Breast epithelium (tissue), 4 donors: ENCODE measurements at places on chromosomes 7 and 10. TPM values are rescaled to one million over a fixed set of nuclear protein-coding genes. Genes with fewer than 3 reads are reported as not detected.

The FAM25G gene
- total RNA-seq = not detected

The BICC1 gene
- total RNA-seq = 24.3 TPM

The PHKG1 gene
- total RNA-seq = 2.8 TPM

The FGFR2 gene
- total RNA-seq = 44.3 TPM

DNA sequence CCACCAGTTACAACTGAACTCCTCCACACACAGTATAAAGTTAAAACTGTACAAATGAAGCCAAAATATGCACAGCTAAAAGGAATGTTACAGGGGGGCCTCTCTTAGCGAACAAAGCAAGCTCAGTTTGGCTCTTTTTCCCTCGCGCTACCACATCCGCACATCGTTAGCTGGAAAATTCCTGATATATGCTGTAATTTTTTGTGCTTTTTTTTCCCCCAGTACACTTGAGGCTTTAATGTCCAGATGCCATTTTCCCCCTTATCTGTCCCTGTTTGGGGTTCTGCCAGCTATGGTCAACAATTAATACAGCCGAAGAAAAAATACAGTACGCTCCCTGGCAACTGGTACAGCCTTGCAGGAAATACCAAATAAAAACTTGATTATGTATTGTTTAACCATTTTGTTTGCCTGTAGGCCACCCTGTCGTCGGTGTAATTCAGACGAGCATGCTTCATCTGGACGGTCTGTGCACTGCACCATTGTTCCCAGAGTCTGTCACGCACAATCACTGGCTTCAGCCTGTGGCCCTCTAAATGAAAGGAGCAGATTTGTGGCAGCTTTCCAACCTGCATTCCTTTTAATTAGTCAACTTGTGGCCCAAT lies 108.1 kb upstream of the FAM133B start:
- DNase-seq = no peak
- no peaks in the 10 kb centered on the region for H3K27me3 ChIP-seq
- no peak overlapping the region for H3K4me3 ChIP-seq
- H3K36me3 ChIP-seq = no peaks in the 10 kb centered on the region
- H3K27ac ChIP-seq = peak overlapping the region; percentile 82
- no peaks in the 10 kb centered on the region for H3K4me1 ChIP-seq

- peak; percentile 72 for DNase-seq
- peak overlapping the region; percentile 26 for H3K4me3 ChIP-seq
- peak overlapping the region; percentile 90 for H3K27ac ChIP-seq
- H3K4me1 ChIP-seq = no peaks in the 10 kb centered on the region
Measured at GRCh38 chr10:95414844-95415485, 124.2 kb upstream of the PDLIM1 start.

GRCh38 chr7:50022451-50022850 lies 70.6 kb downstream of the ZPBP start:
- no peaks in the 10 kb centered on the region for H3K27me3 ChIP-seq
- H3K4me3 ChIP-seq = no peak overlapping the region
- H3K27ac ChIP-seq = no peak overlapping the region
- DNase-seq = no peak
- no peaks in the 10 kb centered on the region for H3K36me3 ChIP-seq

DNA sequence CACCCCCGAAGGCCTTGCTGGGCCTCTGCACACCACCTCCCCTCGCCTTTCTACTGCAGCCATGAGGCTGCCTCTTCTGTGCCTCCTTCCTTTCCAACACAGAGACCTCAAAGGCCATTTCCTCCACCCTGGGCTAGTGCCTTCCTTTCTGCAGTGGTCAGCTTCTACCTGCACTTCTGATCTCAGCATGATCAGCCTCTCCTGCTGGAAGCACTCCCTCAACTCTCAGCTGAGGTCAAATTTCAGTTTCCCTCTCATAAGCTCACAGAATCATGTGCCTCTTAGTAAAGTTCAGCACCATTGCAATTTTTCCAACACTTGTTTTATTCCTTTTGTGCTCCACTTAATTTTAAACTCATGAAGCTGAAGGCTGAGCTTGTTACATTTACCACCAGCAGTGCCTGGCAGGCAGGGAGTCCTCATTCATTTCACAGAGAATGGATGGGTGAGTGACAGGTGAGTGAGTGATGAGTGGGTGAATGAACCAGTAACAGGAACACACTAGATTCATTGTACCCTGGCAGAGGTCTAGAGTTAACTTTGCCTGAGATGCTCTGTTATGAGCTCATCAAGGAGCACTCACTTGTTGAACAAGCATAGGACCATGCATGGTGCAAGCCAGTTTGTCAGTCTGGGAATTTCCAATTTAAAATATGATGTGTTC lies 124.0 kb upstream of the PRSS58 start:
- H3K4me1 ChIP-seq = no peaks in the 10 kb centered on the region
- H3K27ac ChIP-seq = no peak overlapping the region
- H3K36me3 ChIP-seq = no peaks in the 10 kb centered on the region
- DNase-seq = no peak
- H3K27me3 ChIP-seq = no peaks in the 10 kb centered on the region

DNA sequence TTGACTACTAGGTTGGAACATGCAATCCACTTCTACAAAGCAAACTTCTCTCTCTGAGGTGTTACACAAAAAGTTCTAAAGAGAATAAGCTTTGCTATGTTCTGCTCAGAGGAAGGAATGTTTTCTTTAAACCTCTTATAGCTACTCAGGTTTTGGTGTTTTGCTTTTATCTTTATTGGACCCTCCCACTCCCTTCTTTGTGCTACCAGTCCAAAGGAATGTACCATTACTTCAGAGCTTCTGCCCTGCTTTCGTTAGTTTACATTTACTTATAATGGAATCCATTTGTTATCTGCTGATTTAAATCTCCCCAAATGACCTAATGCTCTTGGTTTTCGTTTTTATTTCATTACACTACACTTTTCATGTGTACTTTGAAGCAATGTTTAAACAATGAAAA lies 154.9 kb downstream of the ATE1 start:
- no peaks in the 10 kb centered on the region for H3K4me1 ChIP-seq
- no peaks in the 10 kb centered on the region for H3K36me3 ChIP-seq
- H3K27ac ChIP-seq = no peak overlapping the region
- no peak for DNase-seq

- no peaks in the 10 kb centered on the region for H3K27me3 ChIP-seq
- no peak overlapping the region for H3K27ac ChIP-seq
- H3K36me3 ChIP-seq = no peaks in the 10 kb centered on the region
- no peak for DNase-seq
Measured at GRCh38 chr7:99833289-99833877, 5.6 kb downstream of the CYP3A43 start.

GRCh38 chr10:71269301-71270288 lies 49.5 kb upstream of the SLC29A3 start:
- H3K27ac ChIP-seq = no peak overlapping the region
